Breast epithelium (tissue), 4 donors: ENCODE measurements at places on chromosomes 3 and 15. TPM values are rescaled to one million over a fixed set of nuclear protein-coding genes. Genes with fewer than 3 reads are reported as not detected.
A peak's percentile ranks its signal among the peaks of the same experiment; 100 is the strongest.

DNA sequence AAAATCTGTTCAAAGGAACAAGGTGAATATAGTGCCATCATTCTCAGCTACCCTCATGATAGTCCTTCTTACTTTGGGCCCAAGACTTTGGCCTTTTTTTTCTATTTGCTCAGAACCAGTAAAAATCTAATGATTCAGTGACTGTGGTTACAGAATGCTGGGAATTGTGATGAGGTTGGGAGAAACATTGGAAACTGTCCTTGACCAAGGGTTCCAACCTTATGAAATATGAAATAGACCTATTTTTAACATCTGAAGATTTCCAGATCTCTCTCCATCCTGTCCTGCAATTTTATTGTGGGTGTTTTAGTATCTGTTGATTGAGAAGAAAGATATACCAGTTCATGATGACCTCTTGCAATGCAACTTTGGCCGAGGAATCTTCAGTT is 34.9 kb downstream of the TMEM45A start:
- no peak for DNase-seq
- H3K27me3 ChIP-seq: no peaks in the 10 kb centered on the region
- H3K4me3 ChIP-seq: no peak overlapping the region
- peaks cover 5% of the 10 kb centered on the region for H3K4me1 ChIP-seq
- H3K36me3 ChIP-seq: no peaks in the 10 kb centered on the region

DNA sequence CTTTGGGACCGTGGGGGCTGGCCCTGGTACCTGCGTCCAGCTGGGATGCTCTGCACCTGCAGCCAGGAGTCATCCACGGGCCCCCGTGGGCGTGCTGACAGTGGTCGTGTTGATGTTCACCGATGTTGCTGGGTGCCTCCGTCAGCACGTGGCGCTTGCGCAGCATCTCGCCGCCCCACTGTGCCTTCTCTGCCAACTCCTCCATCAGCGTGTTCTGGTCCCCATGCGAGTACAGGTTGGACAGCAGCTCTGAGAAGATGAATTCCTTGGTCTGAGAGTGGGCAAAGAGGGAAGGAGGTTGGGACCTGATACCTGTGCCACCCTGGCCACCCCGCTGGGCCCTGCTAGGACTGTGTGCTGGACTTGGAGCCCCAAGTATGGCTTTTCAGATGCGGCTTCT is 61.4 kb downstream of the ADAMTS7 start:
- DNase-seq: no peak
- no peaks in the 10 kb centered on the region for H3K4me1 ChIP-seq

GRCh38 chr3:111999484-112000324 is 982 bp downstream of the TAGLN3 start:
- H3K27me3 ChIP-seq: no peaks in the 10 kb centered on the region
- H3K27ac ChIP-seq: no peak overlapping the region
- no peak for DNase-seq
- peak overlapping the region; percentile 43 for H3K4me3 ChIP-seq
- H3K4me1 ChIP-seq: no peaks in the 10 kb centered on the region

GRCh38 chr15:98668566-98669308 is 20.4 kb downstream of the IGF1R start:
- H3K36me3 ChIP-seq: no peaks in the 10 kb centered on the region
- H3K4me1 ChIP-seq: peaks cover 27% of the 10 kb centered on the region
- DNase-seq: no peak
- H3K4me3 ChIP-seq: no peak overlapping the region
- H3K27ac ChIP-seq: peak overlapping the region; percentile 83

DNA sequence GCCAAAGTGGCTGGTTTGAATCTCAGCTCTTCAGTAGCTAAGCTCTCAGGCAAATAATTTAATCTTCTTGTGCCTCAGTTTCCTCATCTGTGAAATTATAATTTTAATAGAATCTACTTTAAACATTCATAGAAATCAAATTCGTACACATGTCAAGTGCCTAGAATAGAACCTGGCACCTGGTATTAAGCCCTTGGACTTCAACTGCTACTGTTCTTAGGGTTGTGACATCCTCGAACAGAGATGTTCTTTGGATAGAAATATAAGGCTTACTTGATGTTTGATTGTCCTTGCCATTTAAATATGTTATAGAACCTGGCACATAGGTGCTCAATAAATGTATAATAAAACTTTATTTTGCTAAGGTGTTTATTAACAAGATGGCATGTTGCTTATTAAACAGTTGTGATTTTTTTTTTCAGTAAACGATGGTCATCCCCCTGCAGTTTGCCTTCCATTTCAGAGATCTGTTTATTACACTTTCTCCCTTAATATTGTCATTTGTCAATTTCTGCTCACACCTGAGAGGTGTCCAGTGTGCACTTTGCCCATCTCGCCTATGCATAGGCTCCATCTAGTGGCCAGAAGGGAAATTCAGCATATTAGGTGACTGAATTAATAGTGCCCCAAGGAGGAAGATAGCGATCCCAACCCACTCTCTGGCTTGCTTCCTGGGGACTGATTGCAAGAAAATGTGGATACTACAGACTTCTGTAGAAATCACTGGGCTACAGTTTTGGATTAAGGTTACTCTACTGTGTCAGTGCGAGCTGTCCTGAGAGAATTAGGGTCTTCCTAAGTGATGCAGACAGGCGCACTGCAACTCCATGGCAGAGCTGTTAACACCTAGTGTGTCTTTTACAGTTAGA is 10.7 kb downstream of the IGF1R start:
- peaks cover 25% of the 10 kb centered on the region for H3K4me1 ChIP-seq
- no peaks in the 10 kb centered on the region for H3K27me3 ChIP-seq
- H3K27ac ChIP-seq: no peak overlapping the region
- no peak for DNase-seq
- no peak overlapping the region for H3K4me3 ChIP-seq
- H3K36me3 ChIP-seq: no peaks in the 10 kb centered on the region

GRCh38 chr15:80026310-80026709 is 33.2 kb upstream of the ZFAND6 start:
- no peaks in the 10 kb centered on the region for H3K27me3 ChIP-seq
- no peak overlapping the region for H3K27ac ChIP-seq
- no peak for DNase-seq
- no peak overlapping the region for H3K4me3 ChIP-seq

GRCh38 chr15:96325541-96326327 is 4.8 kb upstream of the NR2F2 start:
- peak overlapping the region; percentile 82 for H3K27ac ChIP-seq
- no peaks in the 10 kb centered on the region for H3K27me3 ChIP-seq

DNA sequence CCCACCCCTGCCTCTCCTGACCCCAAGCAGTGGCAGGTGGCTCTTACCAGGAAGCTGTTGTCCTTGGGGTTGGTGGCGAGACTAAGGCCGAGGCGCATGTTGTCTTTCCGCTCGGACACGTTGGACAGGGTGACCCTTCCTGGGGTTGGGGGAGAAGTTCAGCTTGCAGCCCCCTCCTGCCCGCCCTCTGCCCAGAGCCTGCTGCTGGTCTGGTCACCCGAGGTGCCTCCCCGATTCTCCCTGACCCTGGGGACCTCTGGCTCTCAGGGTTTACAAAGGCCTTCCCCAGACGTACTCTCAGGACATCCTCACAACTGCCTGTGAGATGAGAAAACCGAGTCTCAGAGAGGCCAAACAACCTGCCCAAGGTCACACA is 67.3 kb downstream of the ITGA11 start:
- no peak overlapping the region for H3K4me3 ChIP-seq
- DNase-seq: no peak
- H3K36me3 ChIP-seq: no peaks in the 10 kb centered on the region
- peak overlapping the region; percentile 91 for H3K27ac ChIP-seq
- H3K27me3 ChIP-seq: no peaks in the 10 kb centered on the region
- no peaks in the 10 kb centered on the region for H3K4me1 ChIP-seq

GRCh38 chr3:154316974-154317767 is 7.1 kb downstream of the DHX36 start:
- H3K36me3 ChIP-seq: no peaks in the 10 kb centered on the region
- H3K4me3 ChIP-seq: no peak overlapping the region
- no peak for DNase-seq
- H3K27ac ChIP-seq: no peak overlapping the region
- H3K27me3 ChIP-seq: no peaks in the 10 kb centered on the region

DNA sequence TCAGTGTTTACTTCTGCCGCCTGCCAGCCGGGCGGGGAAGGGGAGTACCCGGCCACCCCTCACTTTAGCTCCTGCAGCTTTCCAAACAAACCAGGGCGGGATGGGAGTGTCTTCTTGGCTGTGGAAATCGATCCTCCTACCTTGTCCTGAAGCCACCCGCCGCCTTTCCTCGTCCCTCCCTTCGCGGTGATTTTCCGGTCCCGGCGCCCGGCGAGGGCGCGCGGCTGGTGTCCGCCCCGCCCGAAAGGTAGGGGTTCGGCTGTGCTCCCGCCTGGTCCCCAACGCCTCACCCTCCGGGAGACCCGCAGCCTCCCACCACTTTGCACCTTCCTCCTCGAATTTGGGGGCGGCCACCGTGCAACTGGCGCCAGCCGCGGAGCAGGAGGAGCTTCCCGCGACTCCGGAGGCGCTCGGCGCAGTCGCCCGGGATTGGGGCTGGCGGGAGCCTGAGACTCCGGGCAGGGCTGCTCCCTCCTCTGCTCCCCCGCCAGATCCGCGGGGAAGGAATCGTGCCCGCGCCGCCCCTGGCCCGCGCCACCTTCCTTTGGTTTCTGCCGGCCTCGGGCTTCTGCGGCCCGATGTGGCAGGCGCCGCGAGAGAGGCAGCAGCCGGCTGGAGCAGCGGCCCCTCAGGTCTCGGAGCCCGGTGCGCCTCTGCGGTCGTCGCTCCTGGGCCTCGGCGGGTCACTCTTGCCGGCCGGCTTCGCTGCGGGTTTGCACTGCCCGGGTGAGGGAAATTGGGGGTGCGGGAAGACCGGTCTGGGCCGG is 30.7 kb upstream of the ST3GAL6 start:
- peak overlapping the region; percentile 76 for H3K27ac ChIP-seq
- no peaks in the 10 kb centered on the region for H3K36me3 ChIP-seq
- no peaks in the 10 kb centered on the region for H3K27me3 ChIP-seq

DNA sequence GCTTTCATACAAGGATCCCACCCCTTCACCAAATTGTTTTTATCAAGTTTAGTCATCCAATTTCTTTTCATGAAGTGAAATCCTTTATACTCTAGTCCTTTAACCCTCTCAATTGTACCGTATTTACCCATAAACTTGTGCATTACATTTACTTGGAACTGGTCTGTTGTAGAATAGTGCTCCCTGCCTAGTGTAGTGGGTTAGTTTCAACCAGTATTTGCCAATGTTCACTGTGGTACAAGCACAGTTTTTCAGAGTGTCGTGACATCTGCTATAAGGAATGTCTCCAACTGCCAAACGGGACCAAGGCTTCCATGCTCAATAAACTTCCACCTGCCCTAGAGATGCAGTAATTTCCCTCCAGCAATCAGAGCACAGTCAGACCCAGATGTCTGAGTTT is 211.9 kb downstream of the KCNAB1 start:
- no peaks in the 10 kb centered on the region for H3K27me3 ChIP-seq
- H3K27ac ChIP-seq: no peak overlapping the region
- H3K36me3 ChIP-seq: no peaks in the 10 kb centered on the region
- H3K4me1 ChIP-seq: no peaks in the 10 kb centered on the region
- no peak overlapping the region for H3K4me3 ChIP-seq
- DNase-seq: no peak

GRCh38 chr15:69009341-69009740 is 5.2 kb upstream of the NOX5 start:
- H3K4me1 ChIP-seq: no peaks in the 10 kb centered on the region
- no peaks in the 10 kb centered on the region for H3K27me3 ChIP-seq
- H3K27ac ChIP-seq: no peak overlapping the region

DNA sequence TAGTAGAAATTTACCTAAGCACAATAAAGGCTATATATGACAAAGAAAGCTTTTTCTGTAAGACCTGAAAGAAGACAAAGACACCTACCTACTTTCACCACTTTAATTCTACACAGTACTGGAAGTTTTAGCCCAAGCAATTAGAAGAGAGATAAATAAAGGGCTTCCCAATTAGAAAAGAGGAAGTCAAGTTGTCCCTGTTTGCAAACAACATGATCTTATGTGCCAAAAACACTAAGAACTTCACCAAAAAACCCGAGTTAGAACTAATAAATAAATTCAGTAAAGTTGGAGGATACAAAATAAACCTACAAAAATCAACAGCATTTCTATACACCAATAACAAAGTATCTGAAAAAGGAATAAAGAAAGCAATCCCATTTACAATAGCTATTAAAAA is 190.9 kb downstream of the NR2F2 start:
- no peak overlapping the region for H3K4me3 ChIP-seq
- no peaks in the 10 kb centered on the region for H3K4me1 ChIP-seq

DNA sequence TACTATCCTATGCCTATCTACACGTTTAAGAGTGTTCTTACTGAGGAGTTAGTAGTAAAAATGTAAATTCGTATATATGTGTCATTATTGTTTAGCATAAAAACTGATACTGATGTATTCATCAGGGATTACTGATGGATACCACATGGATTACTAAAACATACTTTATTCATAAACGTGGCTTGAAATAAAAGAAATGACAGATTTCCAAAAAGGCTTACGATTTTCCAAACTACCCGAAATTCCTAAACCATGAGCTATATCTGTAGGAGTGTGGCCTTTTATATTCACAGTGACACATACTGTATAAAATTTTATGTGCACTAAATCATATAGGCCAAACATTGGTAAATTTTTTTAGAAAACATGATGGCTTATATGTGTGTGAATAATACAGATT is 6.9 kb downstream of the TSC22D2 start:
- no peaks in the 10 kb centered on the region for H3K36me3 ChIP-seq
- H3K4me3 ChIP-seq: no peak overlapping the region
- H3K27ac ChIP-seq: no peak overlapping the region
- H3K4me1 ChIP-seq: no peaks in the 10 kb centered on the region

DNA sequence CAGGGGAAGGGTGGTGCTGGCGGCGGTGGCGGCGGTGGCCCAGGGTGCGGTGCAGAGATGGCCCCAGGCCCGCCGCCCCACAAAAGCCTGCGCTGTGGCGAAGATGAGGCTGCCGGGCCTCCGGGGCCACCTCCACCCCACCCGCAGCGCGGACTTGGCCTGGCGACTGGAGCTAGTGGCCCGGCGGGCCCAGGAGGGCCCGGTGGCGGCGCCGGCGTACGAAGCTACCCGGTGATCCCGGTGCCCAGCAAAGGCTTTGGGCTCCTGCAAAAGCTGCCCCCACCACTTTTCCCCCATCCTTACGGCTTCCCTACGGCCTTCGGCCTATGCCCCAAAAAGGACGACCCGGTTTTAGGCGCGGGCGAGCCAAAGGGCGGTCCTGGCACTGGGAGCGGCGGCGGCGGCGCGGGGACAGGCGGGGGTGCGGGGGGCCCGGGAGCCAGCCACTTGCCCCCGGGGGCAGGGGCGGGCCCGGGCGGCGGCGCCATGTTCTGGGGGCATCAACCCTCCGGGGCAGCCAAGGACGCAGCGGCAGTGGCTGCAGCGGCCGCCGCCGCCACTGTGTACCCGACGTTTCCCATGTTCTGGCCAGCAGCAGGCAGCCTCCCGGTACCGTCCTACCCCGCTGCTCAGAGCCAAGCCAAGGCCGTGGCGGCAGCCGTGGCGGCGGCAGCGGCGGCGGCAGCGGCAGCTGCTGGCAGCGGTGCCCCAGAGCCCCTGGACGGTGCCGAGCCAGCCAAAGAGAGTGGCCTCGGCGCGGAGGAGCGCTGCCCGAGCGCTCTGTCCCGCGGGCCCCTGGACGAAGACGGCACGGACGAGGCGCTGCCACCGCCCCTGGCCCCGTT is 1.6 kb downstream of the SKOR1 start:
- H3K36me3 ChIP-seq: no peaks in the 10 kb centered on the region
- no peak for DNase-seq
- peaks cover 100% of the 10 kb centered on the region for H3K27me3 ChIP-seq

GRCh38 chr3:160012108-160012507 is 23.5 kb downstream of the IL12A start:
- H3K36me3 ChIP-seq: no peaks in the 10 kb centered on the region
- DNase-seq: no peak
- H3K27me3 ChIP-seq: no peaks in the 10 kb centered on the region
- H3K27ac ChIP-seq: no peak overlapping the region

Gene GMPS
- 36.1 TPM for total RNA-seq

Gene RAB6B
- 1.8 TPM for total RNA-seq

Gene CLSTN2
- 33.1 TPM for total RNA-seq

Gene ADCY5
- total RNA-seq: 32.5 TPM

Gene PLSCR5
- not detected for total RNA-seq
